Pulmonary artery endothelial cell (primary cell): ENCODE measurements at places on chromosomes 13 and 19. TPM values are rescaled to one million over a fixed set of nuclear protein-coding genes. Genes with fewer than 3 reads are reported as not detected.

Gene CRX
- total RNA-seq = not detected in 2 replicates

Gene SIGLEC5
- not detected in 2 replicates for total RNA-seq

GRCh38 chr13:22289711-22290110 is 618.8 kb downstream of the FGF9 start:
- DNase-seq = no peak

DNA sequence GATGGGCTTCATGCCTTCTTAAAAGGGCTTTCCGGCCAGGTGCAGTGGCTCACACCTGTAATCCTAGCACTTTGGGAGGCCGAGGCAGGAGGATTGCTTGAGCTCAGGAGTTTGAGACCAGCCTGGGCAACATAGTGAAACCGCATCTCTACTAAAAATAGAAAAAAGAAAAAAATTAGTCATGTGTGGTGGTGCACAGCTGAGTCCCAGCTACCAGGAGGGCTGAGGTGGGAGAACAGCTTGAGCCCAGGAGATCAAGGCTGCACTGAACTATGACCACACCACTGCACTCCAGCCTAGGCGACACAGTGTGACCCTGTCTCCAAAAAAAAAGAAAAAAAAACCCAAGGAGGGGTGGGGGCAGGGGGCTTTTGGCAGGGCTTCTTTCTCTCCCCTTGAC is 7.2 kb downstream of the CARS2 start:
- no peak for DNase-seq

DNA sequence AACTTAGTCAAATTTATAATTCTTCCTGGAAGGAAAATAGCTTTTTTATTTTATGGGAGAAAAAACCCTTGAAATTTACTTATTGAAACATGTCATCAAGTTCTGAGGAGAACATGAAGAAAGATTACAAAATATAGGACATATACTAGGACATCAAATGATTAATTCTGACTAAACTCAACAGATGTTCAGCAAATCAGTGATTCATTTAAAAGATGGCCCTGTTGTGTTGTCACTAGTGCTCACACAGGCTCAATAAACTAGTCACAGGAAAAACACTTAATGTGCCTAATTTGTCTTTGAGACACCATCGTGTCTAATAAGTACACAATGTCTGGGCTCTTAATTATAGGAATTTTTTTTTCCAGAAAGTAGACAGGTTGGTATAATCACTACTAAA is 223.8 kb upstream of the TMTC4 start:
- no peak for DNase-seq

GRCh38 chr13:51861723-51862300 is at the start of gene CCDC70:
Gene CCDC70, plus strand, starts transcription at chr13:51861969. Its CDS starts 3,443 bp downstream, at chr13:51865412.
- DNase-seq = no peak

- DNase-seq = no peak
Measured at GRCh38 chr19:29837448-29837981, 25.7 kb downstream of the CCNE1 start.

DNA sequence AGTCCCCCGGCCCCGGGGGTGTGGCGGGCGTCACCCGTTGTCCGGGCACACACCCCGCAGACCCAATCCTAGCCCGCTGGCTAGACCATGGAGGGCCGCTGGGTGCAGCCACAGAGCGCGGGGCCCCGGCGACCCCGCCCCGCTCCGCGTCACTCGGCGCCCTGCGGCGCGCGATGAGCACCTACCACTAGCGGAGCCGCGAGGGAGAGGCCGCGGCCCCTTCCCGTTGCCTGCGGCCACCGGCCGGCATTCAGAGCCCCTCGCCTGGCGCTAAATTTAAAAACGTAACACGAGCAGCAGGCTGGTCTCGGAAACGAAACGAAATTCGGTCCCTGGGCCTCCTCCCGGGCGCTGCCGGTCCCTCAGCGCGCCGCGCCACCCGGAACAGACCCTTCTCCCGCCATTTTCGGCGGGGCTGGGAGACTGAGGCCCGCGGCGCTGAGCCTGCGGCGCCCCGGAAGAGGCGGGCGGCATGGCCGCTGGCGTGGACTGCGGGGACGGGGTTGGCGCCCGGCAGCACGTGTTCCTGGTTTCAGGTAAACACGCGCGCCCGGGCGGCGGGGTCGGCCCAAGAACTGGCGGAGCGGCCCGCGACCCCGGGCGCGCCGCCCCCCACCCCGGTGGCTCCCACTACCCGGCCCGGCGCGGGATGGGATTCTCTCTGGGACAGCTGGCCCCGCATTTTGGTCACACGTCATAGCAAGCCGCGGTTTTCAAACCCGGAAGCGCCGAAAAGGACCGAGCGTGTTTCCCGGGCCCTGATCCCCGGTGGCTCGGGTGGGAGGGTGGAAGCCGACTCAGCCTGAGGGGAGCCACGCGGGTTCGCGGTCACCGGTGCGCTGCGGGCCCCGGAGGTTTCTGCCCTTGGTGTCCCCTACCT is at the start of gene RNASEH2B:
Gene RNASEH2B, plus strand, starts transcription at position 187 of the 880 bp plus-strand sequence. Its CDS starts 286 bp downstream, at position 473.
- DNase-seq = no peak

- DNase-seq = no peak
Measured at GRCh38 chr19:31351056-31351854, 2.0 kb upstream of the TSHZ3 start.

DNA sequence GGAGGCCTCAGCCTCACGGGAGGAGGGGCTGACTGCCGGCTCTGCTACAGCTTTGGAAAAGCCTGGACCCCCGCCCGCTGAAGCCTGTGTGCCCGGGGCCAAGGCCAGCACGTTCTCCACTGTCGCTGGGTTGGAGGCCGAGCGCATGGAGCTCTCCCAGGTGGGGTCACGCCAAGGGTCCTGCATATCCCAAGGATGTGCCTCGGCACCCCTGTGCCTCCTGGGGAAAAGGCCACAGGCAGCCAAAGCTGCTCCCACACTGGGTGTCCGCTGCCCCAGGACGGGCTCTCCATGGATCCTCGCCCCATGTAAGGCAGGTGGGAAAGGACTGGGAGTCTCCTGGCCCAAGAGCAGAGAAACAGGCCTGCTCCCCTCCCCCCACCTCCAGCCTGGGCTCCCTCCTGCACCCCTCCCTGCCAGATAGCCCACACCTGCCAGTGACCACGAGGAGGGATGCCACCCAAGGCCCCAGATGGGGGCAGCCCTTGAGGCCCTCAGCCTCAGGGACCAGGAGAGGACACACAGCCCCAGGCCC is 64.0 kb downstream of the MLLT1 start:
- DNase-seq = no peak

DNA sequence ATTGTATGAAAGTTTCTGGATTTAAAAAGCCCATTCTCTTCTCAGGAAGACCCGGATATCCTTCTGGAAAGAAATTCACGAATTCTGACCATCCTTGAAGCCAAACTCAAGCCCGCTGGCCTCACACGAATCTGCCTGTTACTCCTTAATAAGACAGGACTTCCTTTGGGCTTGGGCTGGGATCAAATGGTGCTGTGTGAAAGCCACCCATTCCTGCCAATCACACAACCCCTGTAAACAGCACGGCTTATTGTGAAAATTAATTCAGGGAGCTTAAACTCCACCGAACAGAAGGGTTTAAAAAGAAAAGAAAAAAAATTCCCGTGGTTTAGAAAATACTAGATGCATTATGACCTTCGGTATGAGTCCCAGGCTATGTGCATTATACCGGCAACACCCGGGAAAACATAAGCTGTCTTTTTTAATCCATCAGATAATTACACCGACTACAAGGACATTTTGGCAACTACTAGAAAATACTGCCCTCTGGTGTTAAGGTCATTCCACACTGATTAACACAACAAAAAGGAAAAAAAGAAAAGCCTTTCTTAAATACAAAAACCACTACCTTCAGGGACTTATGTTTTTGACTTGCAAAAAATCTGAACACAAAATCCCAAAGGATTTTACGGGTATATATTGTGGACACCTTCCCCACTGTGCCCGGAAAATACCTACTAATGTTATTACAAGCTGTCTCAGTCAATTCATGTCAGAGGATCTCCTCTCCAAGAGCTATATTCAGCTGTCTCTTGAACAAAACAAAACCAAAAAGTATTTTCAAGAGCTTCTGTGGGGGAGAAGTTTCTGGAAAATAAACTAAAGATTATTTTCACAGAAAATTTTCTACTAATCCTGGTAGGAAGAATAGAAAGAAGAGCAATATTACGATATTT is 76.0 kb upstream of the LSM14A start:
- DNase-seq = no peak

DNA sequence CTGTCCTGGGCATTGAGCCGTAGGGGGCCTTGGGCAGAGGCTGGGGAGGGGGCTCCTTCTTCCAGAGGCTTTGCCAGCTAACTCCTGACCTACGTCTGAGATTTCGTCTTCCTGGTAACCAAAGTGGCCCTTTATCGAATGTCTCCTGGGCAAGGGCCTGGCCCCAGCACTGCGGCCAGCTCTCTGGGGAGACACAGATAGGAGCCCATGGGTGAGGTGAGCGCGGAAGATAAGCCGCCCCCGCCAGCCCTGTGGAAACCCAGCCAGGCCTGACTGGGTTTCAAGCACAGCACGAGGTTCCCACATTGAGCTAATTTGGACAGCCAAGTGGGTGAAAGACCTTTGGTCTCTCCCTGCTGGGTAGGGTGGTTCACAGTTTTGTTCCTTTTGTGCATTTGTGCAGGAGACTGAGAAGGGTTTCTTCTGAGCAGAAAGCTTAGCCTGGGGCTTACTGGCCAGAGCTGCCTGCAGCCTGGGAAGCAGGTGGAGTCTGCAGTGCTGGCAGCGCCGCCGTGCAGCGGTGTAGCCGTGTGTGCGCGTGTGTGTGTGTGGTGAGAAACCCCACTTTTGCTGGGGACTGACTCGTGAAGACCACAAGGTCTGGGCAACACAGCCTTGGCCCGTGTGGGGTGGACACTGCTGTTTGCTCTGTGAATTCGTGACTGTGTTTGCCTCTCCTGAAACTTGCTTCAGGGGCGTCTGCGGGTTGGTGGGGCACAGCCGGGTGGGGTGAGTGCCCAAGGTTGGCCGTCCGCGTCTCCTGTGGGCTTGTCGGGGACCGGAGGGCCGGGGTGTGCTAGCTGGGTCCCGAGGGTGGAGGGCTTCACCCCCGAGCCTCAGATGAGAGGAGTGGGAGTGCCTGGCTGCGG is 2.5 kb downstream of the BSG start:
- DNase-seq = no peak

- DNase-seq = no peak
Measured at GRCh38 chr13:75365724-75366173, 116.2 kb downstream of the TBC1D4 start.

DNA sequence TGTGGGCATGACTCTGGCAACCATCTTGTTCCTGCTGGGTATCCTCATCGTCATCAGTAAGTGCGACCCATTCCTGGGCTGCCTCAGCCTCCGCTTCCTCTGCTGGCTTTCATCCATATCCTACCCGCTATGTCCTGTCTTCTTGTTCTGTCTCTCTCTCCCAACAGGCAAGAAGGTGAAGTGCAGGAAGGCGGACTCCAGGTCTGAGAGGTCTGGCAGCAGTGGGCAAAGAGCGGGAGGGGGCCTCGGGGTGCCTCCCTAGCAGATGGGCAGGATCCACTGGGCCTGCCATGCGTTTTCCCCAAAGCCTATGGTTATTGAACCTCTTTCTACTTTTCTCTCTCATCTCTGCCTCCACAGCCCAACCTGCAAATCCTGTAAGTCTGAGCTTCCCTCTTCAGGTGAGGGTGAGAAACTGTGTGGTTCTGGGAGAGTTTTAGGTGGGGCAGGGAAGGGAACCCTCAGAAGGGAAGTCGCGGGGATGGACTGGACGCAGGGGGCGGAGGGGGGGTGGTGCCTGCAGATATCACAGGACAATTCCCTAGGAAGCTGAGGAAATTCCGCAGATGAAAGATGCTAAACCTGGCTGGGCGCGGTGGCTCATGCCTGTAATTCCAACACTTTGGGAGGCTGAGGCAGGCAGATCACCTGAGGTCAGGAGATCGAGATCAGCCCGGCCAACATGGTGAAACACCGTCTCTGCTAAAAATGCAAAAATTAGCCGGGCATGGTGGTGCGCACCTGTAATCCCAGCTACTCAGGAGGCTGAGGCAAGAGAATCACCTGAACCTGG is 3.1 kb upstream of the FXYD5 start:
- no peak for DNase-seq

Gene ZNF625
- 11.1 and 12.9 TPM in 2 replicates for total RNA-seq

- no peak for DNase-seq
Measured at GRCh38 chr19:15126131-15126910, 19.1 kb downstream of the SYDE1 start.

GRCh38 chr19:40529093-40529954 is 47.3 kb upstream of the SHKBP1 start:
- DNase-seq = peak; percentile 13

Gene ZNF439
- total RNA-seq = 0.26 and 4.5 TPM in 2 replicates

GRCh38 chr19:4376028-4376670 is 24.2 kb downstream of the SH3GL1 start:
- DNase-seq = no peak
